ENCODE measurements at places on chromosomes 5 and 9.

- DNase-seq, result no peak
Observed at GRCh38 chr5:120062515-120062917, 401.6 kb upstream of the PRR16 start.

DNA sequence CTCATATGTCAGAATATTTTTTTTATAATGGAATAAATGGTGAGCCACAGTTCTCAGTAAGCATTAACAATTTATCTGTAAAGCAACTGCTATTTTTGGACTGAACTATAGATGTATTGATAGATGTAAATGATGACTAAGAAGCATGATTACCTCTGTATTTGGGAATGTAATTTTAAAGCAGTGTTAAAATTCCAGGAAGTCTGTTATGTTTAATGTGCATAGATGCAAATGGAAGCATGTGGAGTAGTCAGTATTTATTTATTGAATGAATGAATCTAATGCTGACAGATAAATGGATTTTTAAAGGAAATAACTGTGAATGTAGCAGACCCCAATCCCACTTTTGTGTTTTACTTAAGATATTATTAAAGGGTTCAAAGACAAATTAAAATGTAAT is 95.0 kb downstream of the ATG10 start:
- DNase-seq, result no peak

- no peak for DNase-seq
Observed at GRCh38 chr5:176178789-176179188, 59.4 kb upstream of the SIMC1 start.

GRCh38 chr9:116342941-116343340 is 189.3 kb downstream of the PAPPA start:
- DNase-seq, result no peak

- DNase-seq, result peak; percentile 79
Observed at GRCh38 chr5:136330353-136331038, 34.8 kb downstream of the TRPC7 start.

DNA sequence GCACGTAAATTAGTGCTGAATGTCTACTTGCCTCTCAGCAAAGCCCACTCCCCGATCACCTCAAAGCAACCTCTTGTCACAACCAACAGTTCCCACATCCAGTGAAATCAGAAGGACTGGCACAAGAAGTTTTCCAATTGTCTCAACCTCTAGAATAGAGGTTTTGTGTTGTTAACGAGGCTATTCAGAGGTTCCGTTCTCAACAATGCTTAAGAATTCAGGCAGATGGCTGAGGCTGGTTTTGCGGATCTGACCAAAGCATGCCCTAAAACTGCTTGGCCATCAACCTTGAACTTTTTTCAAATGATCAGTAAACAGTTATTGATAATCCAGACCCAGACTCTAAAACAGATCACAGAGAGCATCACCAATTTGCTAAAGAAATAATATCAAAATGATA is 52.9 kb downstream of the MAPKAP1 start:
- DNase-seq, result no peak
